ENCODE measurements at places on chromosomes 16 and 17.

DNA sequence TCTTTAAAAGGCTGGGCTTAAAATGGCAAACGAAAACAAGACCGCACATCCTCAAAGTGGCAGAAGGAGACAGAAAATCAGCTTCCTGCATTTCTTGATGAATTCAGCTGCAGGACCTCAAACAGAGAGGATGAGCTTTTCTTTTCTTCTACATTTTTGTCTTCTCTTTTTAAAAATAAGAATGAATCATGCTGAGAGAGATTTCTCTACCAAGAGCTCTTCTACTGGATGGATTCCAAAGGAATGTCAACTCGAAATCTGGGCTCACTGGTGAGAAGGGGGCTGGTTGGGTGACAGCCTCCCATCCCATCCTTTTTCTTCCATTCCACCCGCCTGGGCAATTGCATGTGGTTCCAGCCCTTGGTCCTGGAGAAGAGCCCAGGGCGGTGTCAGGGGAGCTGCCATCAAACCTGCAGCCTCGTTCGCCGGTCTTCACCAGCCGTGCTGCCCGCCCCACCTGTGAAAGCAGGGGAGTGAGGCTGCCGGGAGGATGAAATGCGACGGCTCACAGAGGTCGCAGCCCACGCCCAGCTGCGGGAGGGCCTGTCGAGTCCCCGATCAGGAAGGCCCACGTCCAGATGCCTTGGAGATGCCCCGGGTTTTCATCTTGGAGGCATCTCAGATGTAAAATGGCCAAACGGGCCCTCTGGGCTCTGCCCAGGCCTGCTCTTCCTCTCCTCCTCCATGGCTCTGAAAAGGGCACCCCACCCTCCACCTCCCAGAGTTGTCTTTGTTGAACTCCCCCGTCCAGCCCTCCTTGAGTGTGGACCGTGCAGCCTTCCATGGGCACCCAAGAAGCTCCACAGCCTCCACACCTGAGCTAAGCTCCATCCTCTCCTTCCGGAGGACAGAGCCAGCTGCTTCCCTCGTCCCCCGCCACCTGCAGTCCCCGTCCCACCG lies 121.9 kb downstream of the FOXL1 start:
- no peak for DNase-seq

DNA sequence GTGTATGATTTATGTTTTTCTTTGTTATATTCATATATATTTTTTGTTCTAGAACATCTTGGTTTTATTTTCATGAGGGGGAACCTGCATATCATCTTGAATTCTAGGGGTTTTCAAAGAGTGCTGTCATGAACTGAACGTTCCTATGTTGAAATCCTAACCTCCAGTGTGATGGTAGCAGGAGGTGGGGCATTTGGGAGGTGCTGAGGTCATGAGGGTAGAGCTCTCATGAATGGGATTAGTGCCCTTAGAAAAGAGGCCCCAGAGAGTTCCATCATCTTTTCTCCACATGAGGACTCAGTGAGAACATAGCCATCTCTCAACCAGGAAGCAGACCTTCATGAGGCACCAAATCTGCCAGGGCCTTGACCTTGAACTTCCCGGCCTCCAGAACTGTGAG lies 34.6 kb upstream of the CCDC182 start:
- no peak for DNase-seq

DNA sequence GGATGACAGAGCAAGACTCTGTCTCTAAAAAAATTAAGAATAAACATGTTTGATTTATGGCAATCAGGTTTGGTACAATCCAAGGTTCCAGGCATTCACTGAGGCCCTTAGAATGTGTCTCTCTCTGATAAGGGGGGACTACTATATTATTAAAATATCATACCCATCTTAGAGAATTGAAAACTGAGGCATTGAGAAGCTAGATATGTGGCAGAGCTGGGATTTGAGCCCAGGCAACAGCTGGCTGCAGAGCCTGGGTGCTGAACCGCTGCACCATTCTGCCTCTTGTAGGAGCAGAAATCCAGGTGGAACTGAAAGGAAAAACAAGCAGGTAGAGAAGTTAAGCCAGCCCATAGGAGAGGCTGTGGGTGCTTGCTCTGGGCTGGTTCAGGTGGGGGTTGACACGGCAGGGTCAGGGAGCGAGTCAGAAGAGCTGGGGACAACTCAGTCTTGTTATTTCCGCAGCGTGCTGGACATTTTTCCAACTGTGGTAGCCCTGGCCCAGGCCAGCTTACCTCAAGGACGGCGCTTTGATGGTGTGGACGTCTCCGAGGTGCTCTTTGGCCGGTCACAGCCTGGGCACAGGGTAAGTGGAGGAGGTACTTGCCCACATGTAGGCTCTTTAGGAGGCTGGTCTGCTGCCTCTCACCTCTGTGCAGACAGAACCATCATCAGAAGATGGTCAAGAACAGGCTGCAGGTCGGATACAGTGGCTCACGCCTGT lies 62.5 kb downstream of the WIPI1 start:
- DNase-seq = no peak

- DNase-seq = no peak
These were observed 127.2 kb downstream of the CCDC144A start for GRCh38 chr17:16817201-16817600.

GRCh38 chr16:56894331-56894917 lies 29.4 kb downstream of the SLC12A3 start:
- no peak for DNase-seq

GRCh38 chr16:51399908-51400670 lies 249.0 kb upstream of the SALL1 start:
- no peak for DNase-seq

- DNase-seq = no peak
These were observed 1.1 kb downstream of the SOCS3 start for GRCh38 chr17:78358538-78359320.

DNA sequence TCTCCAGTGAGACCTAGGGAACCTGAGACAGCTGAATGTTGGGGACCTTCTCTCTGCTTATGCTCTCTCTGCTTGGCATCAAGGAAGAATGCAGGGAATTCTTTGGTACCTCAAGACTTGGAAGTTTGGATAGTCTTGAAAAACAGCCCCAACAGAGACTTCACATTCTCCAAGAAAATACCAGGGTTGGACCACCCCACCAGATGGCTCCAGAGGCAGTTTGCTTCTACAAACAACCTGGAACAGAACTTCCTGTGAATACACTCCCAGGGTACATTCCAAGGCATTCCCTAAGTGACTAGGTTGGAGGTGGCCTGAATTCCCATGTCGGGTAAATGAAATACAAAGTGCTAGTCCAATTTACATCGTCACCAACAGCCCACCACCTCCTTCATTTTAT lies 314.4 kb downstream of the PMP22 start:
- no peak for DNase-seq

DNA sequence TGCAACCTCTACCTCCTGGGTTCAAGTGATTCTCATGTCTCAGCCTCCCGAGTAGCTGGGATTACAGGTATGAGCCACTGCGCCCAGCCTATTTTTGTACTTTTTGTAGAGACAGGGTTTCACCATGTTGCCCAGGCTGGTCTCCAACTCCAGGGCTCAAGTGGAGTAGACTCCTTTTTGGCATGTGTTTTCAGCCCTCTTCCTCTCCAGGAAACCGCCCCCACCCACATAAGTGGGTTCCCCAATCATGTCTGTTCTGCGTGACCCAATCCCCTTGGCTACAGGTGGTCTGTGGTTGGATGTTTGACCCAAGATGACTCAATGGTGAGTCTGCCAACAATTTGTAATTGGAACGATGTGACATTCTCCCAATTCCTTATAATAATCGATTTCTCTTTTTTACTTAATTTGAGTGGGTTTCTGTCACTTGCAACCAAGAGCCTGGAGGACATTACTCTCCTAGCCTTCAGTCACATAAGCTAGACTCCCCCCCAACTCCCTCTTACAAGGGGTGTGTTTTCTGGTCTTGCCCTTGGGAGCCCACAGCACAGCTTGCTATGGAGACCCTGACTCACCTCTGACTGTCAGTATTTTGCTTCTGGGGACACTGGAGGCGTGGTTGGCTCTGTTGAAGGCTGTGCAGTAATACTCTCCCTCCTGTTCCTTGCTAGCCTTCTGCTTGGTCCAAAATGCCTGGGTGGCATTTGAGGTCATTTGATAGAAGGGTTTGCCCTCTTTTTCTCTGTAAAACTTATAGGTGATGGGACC lies 34.9 kb downstream of the PECAM1 start:
- DNase-seq = no peak

- DNase-seq = no peak
These were observed 45.4 kb upstream of the EMP2 start for GRCh38 chr16:10625595-10626357.

GRCh38 chr16:26058326-26058725 lies 366.6 kb downstream of the HS3ST4 start:
- DNase-seq = no peak

- no peak for DNase-seq
These were observed 1.5 kb upstream of the FBXL16 start for GRCh38 chr16:707062-707538.

GRCh38 chr16:17138801-17139200 lies 332.0 kb downstream of the XYLT1 start:
- no peak for DNase-seq

DNA sequence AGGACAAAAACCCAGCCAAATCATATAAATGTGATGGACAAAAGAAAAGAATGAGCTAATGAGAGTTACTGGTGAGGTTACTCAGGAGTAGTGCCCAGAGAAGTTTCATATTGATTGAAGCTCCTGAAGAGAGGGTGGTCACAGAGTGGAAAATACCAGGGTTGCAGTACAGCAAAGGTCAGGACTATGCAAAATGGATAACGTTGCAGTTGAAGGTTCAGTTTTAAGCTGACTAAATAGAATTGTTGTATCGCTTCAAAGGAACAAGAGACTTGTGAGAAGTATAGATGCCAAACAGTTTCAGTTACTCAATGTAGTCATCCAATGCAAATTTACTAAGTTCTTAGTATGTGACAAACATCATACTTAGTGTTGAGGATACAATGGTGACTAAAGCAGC lies 47.1 kb downstream of the ABCA8 start:
- no peak for DNase-seq

DNA sequence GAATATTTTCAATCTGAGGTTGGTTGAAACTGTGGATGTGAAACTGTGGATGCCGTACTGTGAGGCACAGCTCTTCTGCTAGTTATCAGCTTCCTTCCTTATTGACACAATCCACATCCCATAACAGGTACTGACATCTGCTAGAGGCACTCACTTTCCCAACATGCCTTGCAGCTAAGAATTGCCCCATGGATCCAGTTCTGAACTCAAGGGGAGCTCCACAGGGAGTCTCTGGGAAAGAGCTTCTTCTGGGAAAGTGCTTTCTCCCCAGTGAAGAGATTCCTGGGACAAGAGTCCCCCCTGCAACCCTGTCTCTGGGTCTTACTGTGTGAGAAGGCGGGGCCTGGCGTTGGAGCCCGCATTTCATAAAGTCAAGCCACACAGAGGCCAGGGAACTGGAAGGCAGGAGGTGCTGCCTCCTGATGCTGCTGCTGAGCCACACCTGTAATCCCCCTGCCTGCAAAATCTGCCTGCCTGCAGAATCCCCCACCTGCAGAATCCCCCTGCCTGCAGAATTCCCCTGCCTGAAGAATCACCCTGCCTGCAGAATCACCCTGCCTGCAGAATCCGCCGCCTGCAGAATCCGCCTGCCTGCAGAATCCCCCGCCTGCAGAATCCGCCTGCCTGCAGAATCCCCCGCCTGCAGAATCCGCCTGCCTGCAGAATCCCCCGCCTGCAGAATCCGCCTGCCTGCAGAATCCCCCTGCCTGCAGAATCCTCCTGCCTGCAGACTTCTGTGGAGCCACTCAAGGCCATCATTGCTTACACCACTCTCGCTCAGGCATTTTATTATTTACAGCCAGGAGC lies 305.4 kb downstream of the FOXL1 start:
- no peak for DNase-seq

DNA sequence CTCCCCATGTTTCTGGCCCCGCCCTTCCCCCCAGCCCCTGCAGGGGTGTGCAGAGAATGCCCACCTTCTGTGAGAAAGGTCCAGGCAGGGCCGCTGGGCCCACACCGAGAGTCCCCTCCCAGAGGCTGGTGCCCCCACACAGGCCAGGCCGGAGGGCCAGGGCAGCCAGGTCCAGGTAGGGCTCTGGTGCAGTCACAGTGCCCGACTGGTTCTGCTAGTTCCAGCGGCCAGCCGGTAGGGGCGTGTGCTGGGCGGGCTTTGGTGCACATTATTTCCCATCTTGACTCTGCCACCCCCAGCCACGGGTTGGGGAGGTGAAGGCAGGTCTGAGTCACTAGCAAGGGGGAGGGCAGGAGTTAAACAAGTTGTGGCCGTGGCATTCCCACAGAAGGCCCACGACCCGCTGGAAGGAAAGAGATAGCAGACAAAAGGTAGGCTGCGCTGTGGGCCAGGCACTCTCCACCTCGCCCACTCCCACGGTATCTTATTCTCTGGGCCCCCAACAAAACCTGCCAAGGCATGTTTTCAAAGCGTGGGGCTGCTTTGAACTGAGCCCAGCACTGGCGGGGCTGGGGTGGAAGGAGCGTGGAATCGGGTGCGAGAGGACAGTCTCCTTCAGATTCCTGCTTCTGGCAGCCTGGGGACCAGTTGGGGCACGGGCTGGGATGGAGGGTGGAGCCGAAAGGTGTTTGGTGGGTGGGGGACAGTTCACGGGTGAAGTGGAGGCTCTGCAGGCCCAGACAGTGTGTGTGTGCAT lies 1.9 kb downstream of the EPN3 start:
- DNase-seq = no peak

DNA sequence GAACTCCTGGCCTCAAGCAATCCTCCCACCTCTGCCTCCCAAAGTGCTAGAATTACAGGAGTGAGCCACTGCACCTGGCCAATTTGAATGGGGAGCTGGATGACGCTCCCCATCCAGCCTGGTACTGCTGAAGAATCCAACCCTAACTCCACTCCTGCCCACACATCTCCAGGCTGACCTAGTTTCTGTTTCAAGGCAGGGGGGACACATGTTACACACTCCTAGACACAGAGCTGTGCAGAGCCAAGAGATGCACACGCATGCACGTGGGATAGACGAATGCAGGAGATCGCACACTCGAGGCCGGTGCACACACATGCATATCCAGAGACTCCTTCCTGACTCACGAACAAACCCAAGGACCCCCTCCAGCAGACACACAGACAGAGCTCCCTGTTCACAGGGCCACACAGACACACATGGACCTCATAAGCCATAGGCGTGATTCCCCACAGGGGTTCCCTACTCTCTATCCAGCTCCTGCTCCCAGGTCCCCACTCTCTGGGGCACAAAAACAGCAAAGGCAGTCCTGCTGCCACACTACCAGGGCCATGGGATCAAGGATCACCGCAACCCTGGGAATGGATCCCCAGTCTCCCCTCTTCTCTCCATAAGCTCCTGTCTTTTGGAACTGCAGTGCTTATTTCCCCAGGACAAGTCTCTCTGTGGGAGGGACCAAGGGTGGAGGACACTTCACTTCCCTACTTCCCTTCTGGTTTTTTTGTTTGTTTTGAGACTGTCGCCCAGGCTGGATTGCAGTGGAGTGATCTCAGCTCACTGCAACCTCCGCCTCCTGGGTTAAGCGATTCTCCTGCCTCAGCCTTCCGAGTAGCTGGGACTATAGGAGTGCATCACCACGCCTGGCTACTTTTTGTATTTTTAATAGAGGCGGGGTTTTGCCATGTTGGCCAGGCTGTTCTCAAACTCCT lies 14.4 kb downstream of the EPOP start:
- no peak for DNase-seq

- DNase-seq = no peak
These were observed 6.2 kb downstream of the SAMD14 start for GRCh38 chr17:50123649-50124349.
